ENCODE measurements at places on chromosomes 7 and 10.
A peak's percentile ranks its signal among the peaks of the same experiment; 100 is the strongest.

DNA sequence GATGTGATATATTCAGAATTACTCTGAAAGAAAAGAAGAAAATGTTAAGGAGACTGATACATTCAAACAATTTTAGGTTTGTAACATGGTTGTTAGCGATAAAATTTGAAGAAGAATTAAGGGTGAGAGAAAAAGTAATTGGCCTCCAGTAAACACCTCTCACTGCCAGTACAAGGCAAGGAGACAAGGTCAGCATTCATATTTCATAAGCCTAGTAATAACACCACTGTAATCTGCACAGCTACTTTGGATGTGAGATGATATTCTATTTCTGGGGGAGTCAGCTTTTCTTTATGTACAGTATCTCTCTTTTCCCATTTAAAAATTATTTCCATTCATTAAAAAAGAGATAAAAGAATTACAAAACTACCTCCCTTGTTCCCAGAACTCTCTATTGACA lies 621.1 kb downstream of the NRG3 start:
- DNase-seq = no peak

DNA sequence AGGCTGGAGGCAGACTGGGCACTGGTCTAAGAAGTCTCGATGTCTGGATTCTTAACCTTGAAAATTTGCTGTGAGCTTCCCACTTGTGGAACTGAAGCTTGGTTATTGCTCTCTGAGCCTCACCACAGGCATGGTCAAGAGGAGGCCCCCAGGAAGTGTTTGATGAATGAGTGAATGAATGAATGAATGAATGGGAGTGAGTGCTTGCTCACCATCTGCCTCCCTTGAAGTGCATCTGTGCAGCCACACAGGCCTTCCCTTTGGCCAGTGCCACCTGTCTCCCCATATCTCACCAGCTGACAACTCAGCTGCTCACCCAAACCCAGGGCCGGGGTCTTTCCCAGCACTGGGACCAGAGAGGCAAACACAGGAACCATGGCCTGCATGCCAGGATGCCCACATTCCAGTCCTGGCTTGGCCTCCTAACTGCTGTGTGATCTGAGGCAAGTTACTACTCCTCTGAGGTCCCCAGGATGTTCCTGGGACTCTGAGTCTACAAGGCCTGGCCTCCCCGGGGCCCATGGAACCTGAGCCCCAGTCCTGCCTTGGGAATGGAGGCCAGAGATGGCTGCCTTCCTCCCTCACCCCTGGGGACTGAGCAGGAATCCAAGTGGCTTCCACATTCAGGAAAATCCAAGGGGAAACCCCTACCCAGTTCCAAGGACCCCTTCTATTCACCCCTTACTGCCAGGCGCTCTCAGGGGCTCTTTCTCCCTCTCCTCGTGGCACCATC lies 51.4 kb upstream of the SLC29A3 start:
- DNase-seq = no peak

GRCh38 chr10:6171881-6172695 lies 30.6 kb upstream of the PFKFB3 start:
- DNase-seq = no peak

DNA sequence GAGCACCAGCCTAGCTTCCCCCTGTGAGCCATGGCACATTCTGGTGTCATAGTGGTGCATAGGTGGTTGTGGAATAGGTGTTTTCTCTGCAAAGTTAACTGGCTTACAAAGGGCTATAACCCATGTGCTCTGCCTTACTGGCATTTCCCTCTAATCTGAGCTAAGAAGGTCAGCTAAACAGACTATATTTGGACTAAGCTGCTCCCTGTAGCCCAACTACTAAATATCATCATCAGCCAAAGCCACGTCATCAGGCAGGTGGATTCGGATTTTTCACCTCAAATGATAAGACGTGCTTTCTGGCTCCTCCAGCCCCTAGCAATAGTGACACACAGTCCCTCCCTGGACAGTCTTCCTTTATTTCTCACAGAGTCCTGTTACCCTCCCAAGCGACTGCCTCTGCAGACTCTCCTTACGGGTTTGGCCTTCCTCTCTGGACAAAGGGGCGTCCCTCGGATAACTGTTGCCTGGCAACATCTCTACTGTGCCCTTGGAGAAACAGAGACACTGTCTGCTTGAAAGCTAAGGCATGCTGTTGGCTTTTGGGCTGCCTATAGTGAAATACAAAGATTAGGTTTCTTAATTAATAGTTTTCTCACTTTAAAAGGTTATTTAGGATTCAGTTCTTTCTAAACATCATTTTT lies 9.1 kb downstream of the SLC13A4 start:
- DNase-seq = no peak

DNA sequence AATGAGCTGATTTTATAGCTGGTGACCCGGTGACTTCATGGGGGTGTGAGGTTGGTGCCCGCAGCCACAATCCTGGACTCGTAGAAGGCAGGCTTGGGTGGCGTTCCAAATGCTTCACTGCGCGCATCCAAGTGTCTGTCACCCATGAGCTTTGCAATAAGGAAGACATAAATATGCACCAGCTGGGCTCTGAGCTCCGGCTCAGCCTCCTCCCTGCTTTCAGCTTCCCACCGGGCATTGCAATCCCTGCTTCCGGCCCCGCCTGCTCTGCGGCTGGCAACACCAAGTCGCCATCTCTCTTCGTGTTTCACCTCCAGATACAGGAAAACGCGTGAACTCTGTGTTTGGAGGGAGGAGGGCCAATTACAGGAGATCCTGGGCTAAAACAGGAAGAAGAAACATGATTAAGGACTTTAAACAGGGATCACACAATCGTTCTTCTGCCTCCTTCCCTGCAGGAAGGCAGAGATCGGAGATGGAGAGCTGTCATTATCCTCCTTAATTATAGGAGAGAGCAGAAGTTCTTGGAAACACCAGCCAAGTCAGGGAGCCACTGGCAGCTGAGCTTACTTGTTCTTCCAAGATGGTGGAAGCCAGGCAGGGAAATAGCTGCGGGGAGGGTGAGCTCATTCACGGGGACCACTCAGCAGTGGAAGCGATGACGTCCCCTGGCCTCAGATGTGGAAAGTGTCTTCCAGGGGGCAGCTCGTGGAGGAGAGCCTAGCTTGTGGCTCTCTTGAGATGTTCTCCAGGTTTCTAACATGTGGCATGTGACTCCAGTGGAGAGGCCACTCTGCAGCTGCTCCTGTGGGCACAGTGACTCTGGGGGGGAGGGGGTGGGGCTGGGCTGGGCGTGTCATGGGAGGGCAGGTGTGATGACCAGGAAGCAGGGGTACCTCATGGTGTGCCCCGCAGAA lies 134.9 kb downstream of the CAMK1D start:
- no peak for DNase-seq

GRCh38 chr10:133109711-133110110 lies 22.0 kb downstream of the ADGRA1 start:
- DNase-seq = no peak

DNA sequence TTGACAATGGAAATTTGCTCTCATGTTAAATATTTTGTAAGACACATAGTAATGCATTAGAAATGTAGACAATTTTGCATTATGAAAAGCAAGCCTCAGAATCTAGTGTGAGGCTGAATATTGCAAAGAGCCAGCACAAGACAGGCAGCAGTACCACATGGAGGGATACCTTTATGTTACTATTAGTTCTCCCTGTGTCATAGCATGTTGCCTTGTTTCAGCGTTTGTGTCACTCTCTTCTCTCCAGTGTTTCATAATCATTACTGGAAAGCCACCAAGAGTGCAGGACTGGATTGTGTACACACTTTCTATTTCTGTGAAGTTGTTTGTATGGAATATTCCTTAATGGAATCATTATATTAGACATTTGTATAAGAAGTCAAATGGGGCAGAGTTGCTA lies 8.5 kb downstream of the AHR start:
- no peak for DNase-seq

GRCh38 chr10:96292971-96293920 lies 11.0 kb upstream of the DNTT start:
- peak; percentile 14 for DNase-seq

- no peak for DNase-seq
These were observed 18.2 kb downstream of the CYP17A1 start for GRCh38 chr10:102819054-102819453.

GRCh38 chr10:125158601-125159485 lies 1.5 kb downstream of the CTBP2 start:
- peak; percentile 29 for DNase-seq

GRCh38 chr7:156943091-156944041 lies 6.1 kb upstream of the NOM1 start:
- DNase-seq = no peak

- DNase-seq = no peak
These were observed 608 bp downstream of the AKR1B10 start for GRCh38 chr7:134527979-134528371.

- DNase-seq = no peak
These were observed 255.9 kb downstream of the MDFIC start for GRCh38 chr7:115177823-115178222.

GRCh38 chr10:106819490-106819889 lies 345.0 kb downstream of the SORCS1 start:
- no peak for DNase-seq

GRCh38 chr7:121038717-121039509 lies 50.4 kb downstream of the CPED1 start:
- no peak for DNase-seq

GRCh38 chr7:50156163-50156562 lies 63.1 kb upstream of the ZPBP start:
- no peak for DNase-seq

GRCh38 chr7:136956671-136957070 lies 88.2 kb downstream of the CHRM2 start:
- DNase-seq = no peak

GRCh38 chr10:35378541-35379210 lies 42.4 kb downstream of the CCNY start:
- no peak for DNase-seq

DNA sequence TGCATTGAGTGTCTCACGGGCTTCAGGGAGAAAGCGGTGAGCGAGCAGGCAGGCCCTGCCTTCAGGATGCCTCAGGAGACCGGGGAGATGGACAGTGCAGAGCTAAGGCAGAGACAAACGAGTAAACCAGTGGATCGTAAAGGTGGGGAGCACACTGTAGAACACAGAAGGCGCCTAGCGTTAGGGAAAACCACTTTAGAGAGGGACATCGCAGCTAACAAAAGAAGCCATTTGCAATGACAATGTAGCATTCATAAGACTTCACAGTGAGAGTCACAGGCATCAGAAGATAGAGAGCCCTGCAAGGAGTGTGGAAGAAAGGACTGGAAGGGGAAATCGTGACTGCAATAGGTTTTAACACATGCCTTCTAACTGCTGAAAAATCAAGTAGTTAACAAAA lies 54.9 kb upstream of the TMEM273 start:
- DNase-seq = no peak

GRCh38 chr10:55979203-55979602 lies 381.9 kb downstream of the ZWINT start:
- no peak for DNase-seq

DNA sequence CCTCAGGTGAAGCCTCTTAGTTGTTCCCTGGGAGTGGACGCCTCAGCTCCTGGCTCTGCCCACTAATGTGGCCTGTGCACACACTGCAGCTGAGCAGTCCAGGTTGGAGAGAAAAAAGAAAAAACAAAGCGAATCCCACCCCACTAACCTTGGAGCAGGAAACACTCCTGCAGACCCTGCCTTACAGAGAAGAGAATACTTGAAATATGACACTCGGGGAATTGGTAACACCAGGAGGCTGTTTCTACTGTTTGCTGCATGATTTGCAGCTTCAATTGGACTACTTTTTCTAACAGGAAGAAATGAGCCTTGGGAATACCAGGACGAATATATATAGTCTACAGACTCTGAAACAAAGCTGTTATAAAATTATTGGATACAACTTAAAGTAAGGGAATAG lies 22.2 kb downstream of the CDHR3 start:
- peak; percentile 26 for DNase-seq

GRCh38 chr10:88974446-88975376 lies 15.9 kb upstream of the FAS start:
- DNase-seq = no peak

- peak; percentile 38 for DNase-seq
These were observed 7.5 kb downstream of the DYNC2I1 start for GRCh38 chr7:158863611-158864506.

- no peak for DNase-seq
These were observed 3.9 kb downstream of the FAM241B start for GRCh38 chr10:69633673-69634635.

- no peak for DNase-seq
These were observed 212.2 kb upstream of the NRG3 start for GRCh38 chr10:81662837-81663236.
